Endodermal cell (in vitro differentiated cells): ENCODE measurements at places on chromosomes 7 and 10. TPM values are rescaled to one million over a fixed set of nuclear protein-coding genes. Genes with fewer than 3 reads are reported as not detected.

DNA sequence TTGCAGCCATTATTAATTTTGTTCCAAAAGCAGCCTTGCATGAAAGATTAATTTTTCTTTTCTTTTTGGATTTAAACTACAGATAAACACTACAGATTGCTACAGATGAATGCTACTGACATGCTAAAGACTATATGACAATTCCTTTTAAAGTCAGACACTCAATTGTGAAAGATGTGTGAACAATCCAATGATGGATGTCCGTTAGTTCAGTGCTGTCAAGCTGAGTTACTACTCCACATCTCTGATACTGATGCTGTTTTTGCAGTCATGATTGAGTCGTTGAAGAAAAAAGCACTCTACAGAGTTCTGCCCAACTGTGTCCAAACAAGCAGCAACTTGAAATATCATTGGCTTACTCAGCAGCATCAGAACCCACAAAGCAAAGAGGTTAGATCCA lies 146.8 kb downstream of the OTUD1 start:
- no peak overlapping the region for H3K4me3 ChIP-seq
- no peaks in the 10 kb centered on the region for H3K36me3 ChIP-seq
- H3K27me3 ChIP-seq: peaks cover 8% of the 10 kb centered on the region
- H3K4me1 ChIP-seq: no peaks in the 10 kb centered on the region
- DNase-seq: no peak
- H3K27ac ChIP-seq: no peak overlapping the region

- no peak overlapping the region for H3K4me3 ChIP-seq
- H3K36me3 ChIP-seq: peaks cover 5% of the 10 kb centered on the region
- H3K27me3 ChIP-seq: no peaks in the 10 kb centered on the region
- DNase-seq: no peak
- H3K4me1 ChIP-seq: peaks cover 10% of the 10 kb centered on the region
These were observed 32.3 kb downstream of the SLC16A9 start for GRCh38 chr10:59677253-59677831.

DNA sequence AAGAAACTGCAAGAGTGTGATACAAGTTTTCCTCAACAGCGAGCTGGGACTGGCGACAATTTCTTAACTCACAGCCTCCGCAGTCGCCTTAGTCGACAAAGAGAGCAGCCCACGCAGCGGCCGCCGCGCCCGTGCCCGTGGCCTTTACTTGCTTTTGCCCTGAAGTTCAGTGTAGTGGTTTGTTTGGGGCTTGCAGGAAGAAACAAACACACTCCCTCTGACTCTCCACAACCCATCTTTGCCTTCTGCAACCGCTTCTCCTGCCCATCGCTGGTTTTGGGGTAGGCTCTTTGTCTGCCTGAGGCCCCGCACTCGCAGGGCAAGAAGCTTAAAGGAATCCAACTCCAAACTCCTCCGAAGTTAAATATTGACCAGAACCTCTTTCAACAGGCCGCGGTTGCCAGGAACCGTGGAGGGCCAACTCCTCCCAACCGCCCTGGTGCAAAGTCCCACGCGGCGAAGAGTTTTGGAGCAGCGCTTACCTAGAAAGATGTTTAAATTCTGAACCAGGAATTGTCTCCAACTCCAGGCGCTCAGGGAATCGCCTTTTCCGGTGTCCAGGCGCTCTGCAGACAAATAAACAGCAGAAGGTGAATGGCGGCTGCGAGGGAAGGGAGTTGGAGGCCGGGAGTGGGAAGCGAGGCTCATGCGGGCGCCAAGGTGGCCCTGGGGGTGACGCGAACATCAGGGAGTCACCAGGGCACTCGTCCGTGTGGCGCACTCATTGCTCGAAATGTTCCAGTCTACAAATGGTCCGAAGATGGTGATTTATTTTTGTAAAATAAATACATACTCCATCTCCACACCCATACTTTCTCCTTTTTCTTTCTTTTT lies 8.3 kb downstream of the HOXA4 start:
- H3K27me3 ChIP-seq: peaks cover 100% of the 10 kb centered on the region
- no peaks in the 10 kb centered on the region for H3K36me3 ChIP-seq
- H3K4me3 ChIP-seq: no peak overlapping the region
- H3K27ac ChIP-seq: peak overlapping the region; percentile 29
- DNase-seq: peak; percentile 55
- no peaks in the 10 kb centered on the region for H3K4me1 ChIP-seq

- H3K4me1 ChIP-seq: peaks cover 5% of the 10 kb centered on the region
- no peak overlapping the region for H3K27ac ChIP-seq
- H3K4me3 ChIP-seq: no peak overlapping the region
- H3K36me3 ChIP-seq: no peaks in the 10 kb centered on the region
These were observed 62.9 kb downstream of the CELF2 start for GRCh38 chr10:11080564-11080984.

GRCh38 chr7:123738356-123738755 lies 10.4 kb downstream of the WASL start:
- no peaks in the 10 kb centered on the region for H3K27me3 ChIP-seq
- no peak overlapping the region for H3K4me3 ChIP-seq
- H3K36me3 ChIP-seq: no peaks in the 10 kb centered on the region
- H3K4me1 ChIP-seq: no peaks in the 10 kb centered on the region

GRCh38 chr7:6227294-6227846 lies 45.1 kb downstream of the CYTH3 start:
- H3K4me3 ChIP-seq: no peak overlapping the region
- no peak for DNase-seq
- H3K27ac ChIP-seq: peak overlapping the region; percentile 16
- no peaks in the 10 kb centered on the region for H3K4me1 ChIP-seq

GRCh38 chr10:34699904-34700517 lies 115.1 kb downstream of the PARD3 start:
- H3K4me1 ChIP-seq: peaks cover 7% of the 10 kb centered on the region
- H3K27me3 ChIP-seq: no peaks in the 10 kb centered on the region
- H3K36me3 ChIP-seq: peaks cover 14% of the 10 kb centered on the region
- peak; percentile 7 for DNase-seq
- H3K4me3 ChIP-seq: no peak overlapping the region

DNA sequence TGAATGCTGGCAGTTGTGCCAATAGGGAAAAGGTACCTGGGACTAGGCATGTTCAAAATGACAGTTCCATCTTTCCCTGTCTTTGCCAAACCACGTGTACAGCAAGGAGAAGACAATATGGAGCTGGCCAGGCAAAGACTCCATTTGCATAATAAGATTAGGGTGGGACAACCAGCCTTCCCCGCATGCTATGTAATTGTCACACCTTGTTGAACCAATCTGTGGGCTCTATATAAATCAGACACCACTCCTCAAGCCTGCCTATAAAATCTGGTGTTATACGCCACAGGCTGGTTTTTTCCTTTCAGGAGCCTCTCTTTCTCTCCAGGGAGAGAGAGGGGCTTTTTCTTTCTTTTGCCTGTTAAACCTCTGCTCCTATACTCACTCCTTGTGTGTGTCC lies 11.0 kb upstream of the NUB1 start:
- no peak overlapping the region for H3K4me3 ChIP-seq
- no peaks in the 10 kb centered on the region for H3K36me3 ChIP-seq
- H3K4me1 ChIP-seq: no peaks in the 10 kb centered on the region
- no peak overlapping the region for H3K27ac ChIP-seq
- no peak for DNase-seq

DNA sequence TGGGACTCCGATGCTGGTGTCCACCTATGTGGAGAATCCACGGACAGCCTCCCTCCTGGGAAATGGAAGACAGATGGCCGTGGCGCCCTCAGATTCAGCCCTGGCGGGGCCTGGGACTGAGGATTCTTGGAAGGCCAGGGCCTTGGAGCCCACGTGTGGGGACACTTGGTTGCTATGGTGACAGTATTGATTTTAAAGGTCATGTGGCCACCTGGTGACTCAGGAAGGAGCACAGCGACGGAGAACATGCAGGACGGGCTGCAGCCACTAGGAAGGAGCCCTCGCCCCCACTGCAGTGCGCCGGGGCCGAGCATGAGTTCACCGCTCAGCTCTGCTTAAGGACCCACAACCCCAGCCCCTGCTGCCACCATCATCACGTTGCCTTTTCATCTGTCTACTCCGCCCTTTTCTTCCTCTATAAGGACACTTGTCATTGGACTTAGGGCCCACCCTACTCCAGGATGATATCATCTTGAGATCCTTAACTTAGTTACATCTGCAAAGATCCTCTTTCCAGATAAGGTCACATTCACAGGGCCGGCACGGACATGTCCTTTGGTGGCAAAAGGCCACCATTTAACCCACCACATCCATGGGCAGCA lies 3.7 kb upstream of the STK32C start:
- peak; percentile 77 for DNase-seq
- H3K4me1 ChIP-seq: no peaks in the 10 kb centered on the region
- H3K4me3 ChIP-seq: no peak overlapping the region
- H3K27ac ChIP-seq: no peak overlapping the region

DNA sequence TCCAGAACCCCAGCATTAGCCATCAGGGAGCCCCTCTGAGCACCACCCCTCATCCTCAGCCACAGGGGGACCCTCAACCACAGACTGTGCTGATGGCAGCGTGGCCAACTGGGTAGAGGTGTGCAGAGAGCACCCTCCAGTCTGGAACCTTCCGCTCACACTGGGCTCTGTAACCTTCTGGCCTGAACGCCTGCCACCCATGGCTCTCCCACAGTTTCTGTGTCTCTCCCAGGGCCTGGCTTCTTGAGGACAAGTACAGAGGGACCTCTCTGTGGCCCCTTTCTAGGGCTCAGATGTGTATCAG lies 503.0 kb upstream of the MGMT start:
- no peaks in the 10 kb centered on the region for H3K36me3 ChIP-seq
- H3K4me1 ChIP-seq: no peaks in the 10 kb centered on the region
- no peak overlapping the region for H3K27ac ChIP-seq
- no peak overlapping the region for H3K4me3 ChIP-seq

- no peaks in the 10 kb centered on the region for H3K27me3 ChIP-seq
- peak; percentile 55 for DNase-seq
- peaks cover 26% of the 10 kb centered on the region for H3K36me3 ChIP-seq
These were observed 58.0 kb downstream of the PDSS1 start for GRCh38 chr10:26755443-26755903.

- H3K27me3 ChIP-seq: peaks cover 22% of the 10 kb centered on the region
- no peak for DNase-seq
- H3K4me1 ChIP-seq: no peaks in the 10 kb centered on the region
- no peak overlapping the region for H3K4me3 ChIP-seq
These were observed 29.8 kb downstream of the MTURN start for GRCh38 chr7:30164567-30164966.

DNA sequence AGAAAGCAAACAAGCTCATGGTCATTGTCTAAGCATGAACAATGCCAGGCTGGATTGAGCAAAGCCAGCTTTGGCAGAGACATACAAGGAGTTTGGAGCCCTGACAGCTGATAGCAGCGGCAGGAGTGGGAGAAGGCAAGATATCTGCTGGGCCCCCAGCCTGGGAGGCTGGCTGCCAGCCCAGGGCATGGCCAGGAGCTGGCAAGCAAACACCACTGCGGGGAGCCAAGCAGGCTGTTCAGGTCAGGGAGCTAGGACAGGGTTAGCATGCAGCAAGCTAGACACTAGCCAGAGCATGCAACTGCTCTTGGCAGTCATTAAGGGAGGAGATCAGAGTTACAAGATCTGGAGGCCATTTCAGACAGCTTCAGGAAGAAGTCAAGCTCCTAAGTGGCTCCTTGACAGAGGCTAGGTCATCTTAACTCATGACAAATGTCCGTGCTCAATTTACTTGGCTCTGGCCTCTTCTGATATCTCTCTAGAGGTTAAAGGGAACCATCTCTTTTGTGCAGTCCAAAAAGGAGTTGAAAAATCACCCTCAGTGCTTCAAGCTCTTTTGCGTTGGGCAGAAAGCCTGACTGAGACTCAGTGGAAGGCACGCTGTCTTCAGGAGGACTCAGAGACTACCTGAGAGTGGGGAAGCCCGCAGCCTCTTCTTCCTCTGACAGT lies 436.8 kb upstream of the C7orf33 start:
- H3K4me3 ChIP-seq: no peak overlapping the region
- H3K27me3 ChIP-seq: no peaks in the 10 kb centered on the region
- H3K36me3 ChIP-seq: no peaks in the 10 kb centered on the region

GRCh38 chr7:132464740-132465139 lies 111.5 kb downstream of the PLXNA4 start:
- no peak for DNase-seq
- H3K4me1 ChIP-seq: no peaks in the 10 kb centered on the region
- H3K4me3 ChIP-seq: no peak overlapping the region
- H3K27ac ChIP-seq: no peak overlapping the region

GRCh38 chr10:71264345-71265200 lies 52.2 kb downstream of the UNC5B start:
- DNase-seq: no peak
- no peak overlapping the region for H3K4me3 ChIP-seq
- no peak overlapping the region for H3K27ac ChIP-seq

DNA sequence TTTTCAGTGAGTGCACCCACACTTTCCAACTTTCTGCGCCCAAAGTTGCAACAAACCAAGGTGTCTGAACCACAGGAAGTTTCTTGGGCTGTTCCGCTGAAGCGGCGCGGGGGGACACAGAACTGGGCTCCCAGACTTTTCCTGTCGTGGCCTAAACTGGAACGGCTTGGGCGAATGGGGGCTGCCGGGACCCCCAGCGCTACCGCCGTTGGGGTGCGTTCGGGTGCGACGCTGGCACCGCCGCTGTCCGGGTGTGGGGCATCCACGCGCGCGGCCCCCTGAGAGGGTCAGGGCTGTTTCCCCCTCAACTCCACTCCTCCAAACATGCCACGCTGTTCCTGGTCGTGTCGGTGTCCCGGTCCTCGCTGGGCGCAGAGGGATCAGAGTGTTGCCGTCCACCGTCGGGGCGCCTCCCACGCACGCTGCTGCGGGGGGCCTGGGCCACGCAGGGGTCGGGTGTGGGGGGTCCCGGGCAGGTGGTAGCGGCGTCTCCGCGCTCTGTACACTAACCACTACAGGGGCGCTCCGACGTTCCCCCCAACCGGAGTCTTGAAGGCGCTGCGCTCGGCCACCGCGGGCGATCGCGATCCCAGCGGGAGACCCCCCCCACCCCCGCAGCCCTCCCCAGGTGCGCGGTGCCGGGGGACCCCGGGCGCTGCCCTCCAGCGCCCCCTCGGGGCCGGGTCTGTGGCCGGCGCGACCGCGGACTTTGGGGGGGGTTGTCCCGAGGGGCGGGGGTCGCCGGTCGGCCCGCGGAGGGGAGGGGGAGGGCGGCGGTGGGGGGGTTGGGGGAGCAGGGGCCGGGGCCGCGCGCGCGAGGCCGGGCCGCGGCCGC lies 2.2 kb upstream of the CUX1 start:
- peak overlapping the region; percentile 85 for H3K4me3 ChIP-seq
- peaks cover 7% of the 10 kb centered on the region for H3K4me1 ChIP-seq
- peaks cover 17% of the 10 kb centered on the region for H3K27me3 ChIP-seq
- no peak overlapping the region for H3K27ac ChIP-seq
- DNase-seq: peak; percentile 89
- no peaks in the 10 kb centered on the region for H3K36me3 ChIP-seq

- no peak overlapping the region for H3K27ac ChIP-seq
- no peaks in the 10 kb centered on the region for H3K27me3 ChIP-seq
- no peak for DNase-seq
- no peaks in the 10 kb centered on the region for H3K4me1 ChIP-seq
- no peaks in the 10 kb centered on the region for H3K36me3 ChIP-seq
These were observed 227.1 kb downstream of the AGMO start for GRCh38 chr7:15334536-15335263.

The FAM180A gene
- total RNA-seq: not detected in 3 replicates

GRCh38 chr10:929960-930624 lies 1.4 kb downstream of the LARP4B start:
- no peaks in the 10 kb centered on the region for H3K4me1 ChIP-seq
- no peaks in the 10 kb centered on the region for H3K27me3 ChIP-seq
- H3K4me3 ChIP-seq: peak overlapping the region; percentile 94
- H3K36me3 ChIP-seq: peaks cover 13% of the 10 kb centered on the region
- no peak overlapping the region for H3K27ac ChIP-seq

- no peak for DNase-seq
- H3K36me3 ChIP-seq: no peaks in the 10 kb centered on the region
- H3K4me1 ChIP-seq: peaks cover 8% of the 10 kb centered on the region
These were observed 851 bp upstream of the GOT1 start for GRCh38 chr10:99431190-99431760.

The UROS gene
- 44.2 to 69.9 TPM (median 69.4 TPM) in 3 replicates for total RNA-seq
